Stimulated activated CD4-positive, alpha-beta T cell treated with anti-CD3 and anti-CD28 coated beads, TNF-alpha, amount 100 ng/mL, for 4 hours (primary cell): ENCODE measurements at places on chromosomes 16 and 17.

DNA sequence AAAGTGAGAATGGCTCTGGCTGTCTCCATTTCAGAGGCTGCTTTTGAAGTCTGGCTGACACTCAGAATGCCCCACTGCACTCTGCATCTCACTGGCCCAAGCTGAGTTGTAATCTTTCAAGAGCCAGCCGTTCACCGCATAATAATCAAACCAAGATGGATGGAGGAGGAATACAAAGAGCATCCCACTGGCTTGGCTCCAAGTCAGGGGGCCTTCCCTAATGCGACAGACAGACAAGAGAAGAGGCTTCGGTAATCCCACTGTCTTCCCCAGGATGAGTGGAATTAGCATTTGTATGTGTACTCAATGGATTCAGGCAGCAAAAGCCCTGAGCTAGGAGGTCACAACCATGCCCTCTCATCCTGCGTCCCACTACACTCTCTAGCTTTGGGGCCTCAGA lies 68.0 kb downstream of the CBLN1 start:
- DNase-seq, result no peak

GRCh38 chr16:11325404-11326083 lies 19.7 kb upstream of the RMI2 start:
- DNase-seq, result no peak

DNA sequence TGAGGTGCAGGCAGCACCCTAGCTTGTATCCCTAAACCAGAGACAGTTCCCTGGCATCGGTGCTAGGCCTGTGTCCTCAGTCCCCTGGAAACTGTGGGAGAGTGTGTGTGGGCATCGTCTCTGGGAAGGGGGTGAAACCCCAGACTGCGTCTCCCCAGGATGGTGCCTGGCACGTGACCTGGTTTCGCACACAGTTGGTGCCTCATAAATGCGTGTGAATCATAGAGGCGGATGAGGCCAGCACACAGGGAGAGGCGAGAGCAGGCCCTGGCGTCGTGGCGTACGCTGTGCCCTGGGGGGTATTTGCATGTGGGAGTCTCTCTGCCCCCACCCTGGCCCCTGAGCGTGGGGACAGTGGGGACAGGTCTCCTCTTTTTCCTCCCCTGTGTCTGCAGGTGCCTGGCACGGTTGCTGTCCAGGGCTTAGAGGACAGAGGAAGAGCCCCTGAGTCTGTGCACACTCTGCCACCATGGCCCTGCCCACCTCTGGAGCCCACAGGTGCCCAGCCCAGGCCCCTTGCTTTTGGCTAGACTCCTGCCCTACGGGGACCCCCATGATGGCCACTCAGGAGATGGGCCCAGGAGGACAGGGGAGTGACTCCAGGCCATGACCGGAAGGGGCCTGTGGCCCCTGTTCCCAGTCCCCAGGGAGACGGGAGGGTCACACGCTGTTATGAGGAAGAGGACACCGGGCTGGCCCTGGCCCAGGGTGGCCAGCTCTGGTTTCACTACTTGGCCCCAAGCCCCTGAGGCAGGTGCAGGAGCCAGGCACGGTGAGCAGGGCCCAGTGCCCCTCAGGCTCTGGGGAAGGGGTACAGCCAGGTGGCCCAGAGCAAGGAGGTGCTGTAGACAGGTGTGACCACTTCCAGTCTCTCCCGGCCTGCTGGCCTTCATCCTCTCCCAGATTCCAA lies 1.3 kb upstream of the FSCN2 start:
- no peak for DNase-seq

DNA sequence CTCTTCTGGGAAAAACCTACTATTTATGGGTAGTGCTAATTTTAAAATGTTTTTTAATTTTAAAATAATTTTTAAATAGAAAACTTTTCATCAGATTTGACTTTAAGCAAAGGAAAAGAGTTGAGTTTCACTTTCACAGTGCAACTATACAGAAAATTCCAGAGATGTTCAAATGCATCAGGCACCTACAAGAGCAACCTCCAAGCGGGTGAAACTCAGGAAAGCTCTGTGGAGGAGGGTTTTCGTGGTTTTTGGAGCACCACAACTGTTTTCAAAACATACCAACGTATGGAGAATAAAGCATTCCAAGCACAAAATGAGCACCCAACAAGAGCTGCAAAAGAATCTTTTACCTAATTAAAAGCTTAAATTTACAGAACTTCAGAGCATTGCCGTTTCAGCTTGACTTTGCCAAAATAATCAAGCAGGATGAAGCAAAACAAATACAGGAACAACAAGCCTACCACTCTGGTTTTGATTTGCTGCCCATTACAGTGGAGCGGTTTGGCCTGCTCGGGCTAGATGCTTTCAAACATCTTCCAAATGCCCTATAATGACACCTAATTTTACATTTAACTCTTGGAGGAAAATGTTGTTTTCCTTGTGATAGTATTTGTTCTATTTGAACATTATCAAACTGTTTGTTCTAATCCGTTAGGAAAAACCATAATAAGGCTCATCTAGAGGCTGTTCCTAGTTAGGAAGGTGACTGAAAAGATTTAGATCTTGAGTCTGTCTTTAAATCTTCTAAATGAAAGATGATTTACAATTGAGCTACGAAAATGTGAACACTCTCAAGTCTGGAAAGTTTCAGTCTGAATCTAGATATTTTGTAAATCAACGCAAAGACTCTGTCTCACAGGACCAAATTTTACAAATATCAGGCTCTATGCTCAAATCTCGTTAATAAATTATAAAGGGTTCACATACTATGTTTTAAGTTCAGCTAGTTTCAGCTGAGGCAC lies 34.5 kb downstream of the NACA2 start:
- DNase-seq, result no peak

- DNase-seq, result no peak
These were observed 126.3 kb downstream of the ZNF778 start for GRCh38 chr16:89343501-89344457.

DNA sequence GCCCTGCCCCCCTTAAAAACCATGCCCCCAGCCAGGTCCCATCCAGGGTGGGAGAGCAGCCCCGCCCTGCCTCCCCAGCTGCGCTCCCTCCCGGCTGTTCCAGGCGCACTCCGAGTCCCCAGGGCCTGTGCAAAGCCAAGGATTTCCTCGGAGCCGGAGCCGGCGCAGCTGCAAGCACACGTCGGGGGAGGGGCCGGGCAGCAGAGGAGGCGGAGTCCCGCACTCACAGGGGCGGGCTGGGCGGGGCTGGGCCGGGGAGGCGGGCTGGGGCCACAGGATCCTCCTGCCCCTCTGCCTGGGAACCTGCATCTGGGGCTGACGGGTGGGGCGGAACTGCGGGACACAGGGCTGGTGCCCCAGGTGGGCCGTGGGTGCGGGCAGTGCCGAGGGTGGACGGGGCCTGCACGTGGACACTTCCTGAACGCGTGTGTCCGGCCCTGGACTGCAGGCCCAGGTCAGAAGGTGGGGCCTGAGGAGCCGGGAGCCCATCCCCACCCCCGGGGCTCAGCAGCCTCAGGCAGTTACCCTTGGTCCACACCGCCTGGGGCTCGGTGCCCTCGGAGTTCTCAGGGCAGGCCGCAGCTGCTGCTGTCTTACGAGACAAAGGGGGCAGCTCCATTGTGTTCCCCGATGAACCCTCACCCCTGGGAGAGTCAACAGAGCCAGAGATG lies 24.0 kb upstream of the SSTR5 start:
- no peak for DNase-seq
